Effector memory CD4-positive, alpha-beta T cell (primary cell): ENCODE measurements at places on chromosomes 6 and 20.

GRCh38 chr20:38680500-38681306 lies 43.6 kb upstream of the SLC32A1 start:
- no peak for DNase-seq

DNA sequence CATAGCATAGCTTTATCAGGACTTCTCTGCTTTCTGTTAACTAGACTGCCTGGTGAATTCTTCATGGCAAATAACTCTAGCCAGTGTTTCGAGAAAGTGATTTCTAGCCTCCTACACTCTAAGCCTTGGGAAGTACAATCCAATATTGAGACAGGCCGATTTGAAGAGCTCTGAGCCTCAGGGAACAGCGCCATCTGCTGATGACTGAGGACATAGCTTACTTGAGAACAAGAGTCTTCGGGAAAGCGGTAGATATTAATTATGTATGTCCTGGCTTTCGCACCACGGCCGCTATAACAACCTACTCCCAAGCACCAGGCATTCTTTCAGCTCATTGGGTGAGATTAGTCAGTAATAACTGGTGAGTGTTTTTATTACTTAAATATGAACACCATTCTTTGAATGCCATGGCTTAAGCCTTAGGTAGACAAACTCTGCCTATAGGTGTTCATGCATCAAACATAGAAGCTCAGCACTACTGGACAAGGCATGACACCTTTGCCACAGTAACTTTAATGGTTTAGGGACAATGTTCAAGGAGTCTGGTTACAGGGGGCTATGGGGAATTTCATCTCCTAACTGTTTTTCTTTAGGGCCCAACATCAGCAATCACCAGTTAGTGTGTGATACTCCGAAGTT lies 518.6 kb downstream of the BMP2 start:
- no peak for DNase-seq

GRCh38 chr6:159540152-159540551 lies 152.9 kb downstream of the SOD2 start:
- no peak for DNase-seq

- DNase-seq: no peak
Measured at GRCh38 chr20:11376998-11377397, 540.7 kb upstream of the BTBD3 start.

DNA sequence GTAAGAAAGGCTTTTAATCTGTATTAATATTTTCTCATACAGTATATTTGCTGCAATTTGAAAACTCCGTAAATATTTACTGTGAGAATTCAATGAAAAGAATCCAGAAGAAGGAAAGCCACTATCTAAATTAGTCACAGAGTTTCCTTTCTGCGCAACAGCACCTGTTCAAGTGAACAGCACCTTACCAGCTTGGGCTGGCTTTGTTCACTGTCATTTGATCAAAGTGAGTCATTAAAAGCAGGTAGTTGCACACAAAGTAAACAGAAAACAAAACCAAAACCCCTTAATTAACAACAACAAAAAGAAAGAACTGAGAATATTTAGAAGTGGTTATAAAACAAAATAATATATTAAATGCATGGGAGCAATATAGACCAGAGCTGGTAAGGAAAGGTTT lies 12.8 kb downstream of the SMLR1 start:
- no peak for DNase-seq

DNA sequence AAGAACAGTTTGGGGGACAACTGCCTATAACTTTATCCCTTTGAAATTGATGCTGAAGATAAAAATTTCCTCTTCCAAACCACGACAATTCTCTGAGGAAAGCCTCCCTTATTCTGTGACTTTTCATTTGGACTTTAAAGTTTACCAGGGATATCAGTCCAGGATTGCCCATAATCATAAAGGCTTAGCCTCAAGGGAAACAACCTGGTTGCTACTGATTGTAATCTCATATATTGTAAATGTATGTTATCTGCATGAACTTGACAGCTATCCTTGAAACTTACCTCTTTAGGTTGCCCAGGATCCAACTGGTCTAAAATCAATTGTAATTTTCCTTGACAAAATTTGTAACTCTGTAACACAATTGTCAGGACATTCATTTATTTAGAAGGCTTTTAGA lies 23.8 kb downstream of the TBC1D32 start:
- no peak for DNase-seq

GRCh38 chr6:167647737-167648470 lies 178.8 kb upstream of the AFDN start:
- DNase-seq: no peak

GRCh38 chr20:49845060-49845459 lies 32.4 kb downstream of the SLC9A8 start:
- DNase-seq: no peak

DNA sequence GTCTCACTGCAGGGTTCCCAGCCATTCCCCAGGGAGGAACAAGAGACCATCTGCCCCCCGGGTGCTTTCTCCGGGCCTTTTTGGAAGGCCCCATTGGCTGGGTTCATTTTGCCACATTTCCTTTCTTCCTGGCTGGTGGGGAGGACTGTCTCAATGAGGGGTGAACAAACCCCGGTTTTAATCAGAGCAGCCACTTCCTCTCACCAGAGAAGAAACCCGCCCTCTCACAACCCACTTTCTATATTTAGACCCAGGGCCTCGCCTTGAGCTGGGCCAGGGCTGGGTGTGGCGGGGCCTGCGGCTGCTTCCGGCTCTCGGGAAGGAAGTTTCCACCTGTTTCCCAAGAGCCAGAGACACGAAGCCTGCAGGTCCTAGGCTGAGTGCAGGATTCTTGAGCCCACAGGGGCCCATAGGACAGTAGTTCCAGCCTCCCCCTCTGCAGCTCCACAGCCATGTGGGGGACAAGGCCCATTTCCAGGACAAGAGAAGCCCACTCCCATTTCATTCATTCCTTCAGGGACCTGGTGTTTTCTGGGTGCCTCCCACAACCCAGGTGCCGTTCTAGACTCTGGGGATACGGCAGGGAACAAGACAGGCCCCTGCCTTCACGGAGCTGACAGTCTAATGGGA lies 41.8 kb downstream of the RBM38 start:
- DNase-seq: peak; percentile 50

GRCh38 chr6:11042750-11043377 lies 1.2 kb downstream of the ELOVL2 start:
- no peak for DNase-seq

DNA sequence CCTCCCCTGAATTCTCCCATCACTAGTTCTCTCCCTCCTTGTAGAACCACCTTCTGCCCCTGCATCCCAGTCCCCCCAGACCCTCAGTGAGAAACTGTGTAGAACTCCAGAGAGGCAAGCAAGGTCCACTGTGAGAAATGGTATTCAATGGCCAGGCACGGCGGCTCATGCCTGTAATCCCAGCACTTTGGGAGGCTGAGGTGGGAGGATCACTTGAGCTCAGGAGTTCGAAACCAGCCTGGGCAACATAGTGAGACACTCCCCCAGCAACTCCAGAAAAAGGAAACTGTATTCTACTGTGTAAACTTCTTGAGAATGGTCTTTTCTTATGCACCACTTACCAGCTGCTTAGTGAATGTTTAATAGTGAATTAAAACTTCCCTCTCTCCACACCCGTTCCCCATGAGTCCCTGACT lies 8.2 kb upstream of the CD83 start:
- DNase-seq: no peak

GRCh38 chr6:140071601-140072062 lies 697.2 kb upstream of the CITED2 start:
- DNase-seq: no peak

DNA sequence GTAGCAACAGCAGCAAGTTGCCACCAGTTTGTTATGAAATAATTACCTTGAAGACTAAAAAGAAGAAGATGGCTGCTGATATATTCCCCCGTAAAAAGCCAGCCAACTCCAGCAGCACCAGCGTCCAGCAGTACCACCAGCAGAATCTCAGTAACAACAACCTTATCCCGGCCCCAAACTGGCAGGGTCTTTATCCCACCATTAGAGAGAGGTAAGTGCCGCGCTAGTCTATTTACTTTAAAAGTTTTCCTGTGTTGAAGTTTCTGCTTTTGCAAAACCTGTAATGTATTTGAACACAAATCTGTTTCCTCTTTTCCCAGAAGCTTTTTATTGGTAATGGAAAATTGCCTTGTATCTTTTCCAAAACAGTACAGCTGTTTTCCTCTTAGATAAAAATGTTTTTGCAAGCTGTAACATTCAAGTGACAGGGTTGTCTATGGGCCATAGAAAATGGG lies 725 bp downstream of the BTBD3 start:
- DNase-seq: no peak

GRCh38 chr6:15359335-15359862 lies 113.5 kb downstream of the JARID2 start:
- no peak for DNase-seq

DNA sequence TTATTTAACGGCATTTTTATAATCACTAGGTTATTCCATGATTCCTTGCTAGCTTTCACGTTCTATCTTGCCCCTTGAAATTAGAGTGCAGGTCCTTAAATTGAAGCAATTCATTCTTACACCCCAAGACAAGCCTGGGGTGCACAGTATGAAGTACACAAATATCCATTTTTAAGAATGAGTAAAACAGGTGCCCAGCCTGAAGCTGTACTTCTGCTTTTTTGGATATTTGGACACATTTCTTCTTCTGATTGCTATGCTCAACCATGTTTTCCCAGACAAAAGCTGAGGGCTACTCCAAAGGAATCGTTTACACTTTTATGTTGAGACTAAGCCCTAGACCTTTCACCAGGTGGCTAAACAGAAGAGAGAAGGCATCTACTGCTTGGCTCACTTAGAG lies 7.9 kb upstream of the TAGAP start:
- no peak for DNase-seq

GRCh38 chr20:47150403-47151152 lies 205.9 kb downstream of the ZMYND8 start:
- no peak for DNase-seq

GRCh38 chr6:113047148-113047547 lies 700.0 kb downstream of the RFPL4B start:
- no peak for DNase-seq
